Fibroblast of lung (primary cell): ENCODE measurements at places on chromosomes 6 and 20. TPM values are rescaled to one million over a fixed set of nuclear protein-coding genes. Genes with fewer than 3 reads are reported as not detected.
A peak's percentile ranks its signal among the peaks of the same experiment; 100 is the strongest.

Gene TRIM40
- total RNA-seq: not detected in 2 replicates

Gene SNPH
- 9.5 and 18.5 TPM in 2 replicates for total RNA-seq

- DNase-seq: no peak
Observed at GRCh38 chr6:3758842-3759144, 7.3 kb upstream of the PXDC1 start.

- no peak for DNase-seq
Observed at GRCh38 chr20:54665812-54666211, 190.4 kb downstream of the DOK5 start.

DNA sequence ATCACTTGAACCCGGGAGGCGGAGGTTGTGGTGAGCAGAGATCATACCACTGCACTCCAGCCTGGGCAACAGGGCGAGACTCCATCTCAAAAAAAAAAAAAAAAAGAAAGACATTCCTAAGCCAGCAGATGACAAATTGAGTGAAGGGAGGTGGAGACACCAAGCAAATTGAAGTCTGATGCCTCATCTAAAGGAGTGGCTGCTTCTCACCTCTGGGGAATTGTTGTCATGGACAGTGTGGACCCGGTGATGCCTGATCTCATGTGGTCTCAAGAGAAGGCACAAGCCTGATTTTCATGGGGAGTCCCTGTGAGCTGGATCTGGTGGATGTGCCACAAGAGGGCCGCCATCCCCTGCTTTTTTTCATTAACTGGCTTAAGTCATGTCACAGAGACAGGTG, 272.0 kb downstream of the ZNF217 start:
- DNase-seq: no peak

GRCh38 chr6:41466437-41466990, 79.7 kb upstream of the FOXP4 start:
- DNase-seq: no peak

GRCh38 chr20:58140787-58141425, 87.5 kb downstream of the ANKRD60 start:
- DNase-seq: no peak

GRCh38 chr6:45614488-45615285, 237.0 kb upstream of the SUPT3H start:
- no peak for DNase-seq

GRCh38 chr6:150603176-150603575, 3.5 kb downstream of the PLEKHG1 start:
- DNase-seq: no peak

- DNase-seq: peak; percentile 97
Observed at GRCh38 chr20:40506537-40506939, 182.5 kb downstream of the MAFB start.

DNA sequence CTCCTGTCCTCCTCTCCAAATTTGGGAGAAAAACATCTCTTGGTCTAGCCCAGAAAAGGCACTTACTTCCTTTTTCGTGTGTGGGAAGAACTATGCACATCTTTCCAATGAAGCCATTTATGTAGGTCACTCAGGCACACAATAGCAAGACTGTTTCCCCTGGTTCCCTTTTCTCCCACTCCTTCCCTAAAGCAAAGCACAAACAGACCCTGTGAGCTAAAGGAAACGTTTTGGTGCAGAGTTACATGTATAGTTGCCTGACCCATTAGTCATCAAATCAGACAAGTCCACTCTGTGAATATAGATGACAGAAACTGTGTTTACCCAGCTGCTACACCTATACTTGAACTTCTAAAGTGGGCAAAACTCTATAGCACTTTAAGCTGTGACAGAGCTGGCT, 474.6 kb downstream of the COL12A1 start:
- DNase-seq: peak; percentile 81

DNA sequence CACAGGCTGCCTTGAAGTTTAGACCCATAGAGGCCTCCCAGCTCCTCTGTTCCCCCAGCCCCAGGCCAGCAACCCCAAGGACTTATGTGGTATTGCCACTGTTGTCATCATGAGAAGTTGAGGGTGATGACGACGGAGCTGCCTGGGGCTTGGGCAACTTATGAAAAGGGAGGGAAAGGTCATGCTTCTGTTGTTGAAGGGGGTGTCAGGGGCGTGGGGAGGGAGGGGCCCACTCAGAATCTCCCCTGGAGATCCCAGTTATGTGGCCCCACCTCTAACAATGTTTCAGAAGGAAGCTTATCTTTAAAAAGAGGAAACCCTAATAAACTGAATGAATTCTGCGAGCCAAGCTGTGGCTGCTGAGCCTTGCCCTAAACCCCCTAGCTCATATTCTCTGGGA, 4.2 kb downstream of the ADTRP start:
- DNase-seq: no peak
